ENCODE measurements at places on chromosomes 16 and 17.

- no peak for DNase-seq
Measured at GRCh38 chr17:54544249-54544648, 356.4 kb upstream of the TOM1L1 start.

GRCh38 chr17:77191244-77191643, 50.5 kb downstream of the SEC14L1 start:
- no peak for DNase-seq

- peak; percentile 85 for DNase-seq
Measured at GRCh38 chr16:30927789-30928378, 4.5 kb downstream of the FBXL19 start.

- DNase-seq: peak; percentile 34
Measured at GRCh38 chr16:81645266-81645694, 133.8 kb upstream of the PLCG2 start.

- DNase-seq: no peak
Measured at GRCh38 chr17:65324611-65325342, 187.6 kb downstream of the RGS9 start.

DNA sequence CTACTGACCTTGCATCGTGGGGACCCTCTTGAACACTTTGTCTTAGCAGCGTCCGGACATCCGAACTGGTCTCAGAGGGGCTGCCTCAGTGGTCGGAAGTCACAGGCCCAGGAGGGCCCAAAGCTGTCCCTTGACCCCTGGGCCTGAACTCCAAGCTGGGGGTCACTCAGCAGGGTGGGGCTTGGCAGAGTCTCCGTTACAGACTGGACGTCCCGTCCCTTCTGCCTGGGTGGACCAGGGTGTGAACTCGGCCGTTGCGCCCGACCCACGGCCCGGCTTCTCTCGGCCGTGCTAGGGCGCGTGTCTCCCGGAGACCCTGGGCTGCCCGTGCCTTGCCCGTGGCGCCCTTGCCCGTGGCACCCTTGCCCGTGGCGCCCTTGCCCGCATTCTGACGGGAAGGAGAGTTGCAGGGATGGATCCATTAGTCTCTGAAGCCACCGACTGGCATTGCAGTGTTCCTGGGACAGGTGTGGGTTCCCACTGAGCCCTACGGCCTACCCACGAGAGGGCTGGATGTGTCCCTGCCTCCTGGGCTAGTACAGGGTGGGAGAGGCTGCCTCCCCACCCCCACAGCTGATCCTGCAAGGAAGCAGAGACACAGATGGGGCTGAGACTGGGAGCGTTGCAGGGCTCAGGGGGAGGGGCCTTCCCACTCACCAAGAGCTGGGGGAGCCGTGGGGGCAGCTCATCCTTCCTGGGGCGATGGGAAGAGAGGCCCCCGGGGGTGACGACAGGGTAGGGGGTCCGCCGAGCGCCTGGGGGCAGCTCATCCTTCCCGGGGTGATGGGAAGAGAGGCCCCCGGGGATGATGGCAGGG, 4.9 kb downstream of the CACNA1H start:
- no peak for DNase-seq

- DNase-seq: no peak
Measured at GRCh38 chr16:65002265-65002664, 119.6 kb downstream of the CDH11 start.

DNA sequence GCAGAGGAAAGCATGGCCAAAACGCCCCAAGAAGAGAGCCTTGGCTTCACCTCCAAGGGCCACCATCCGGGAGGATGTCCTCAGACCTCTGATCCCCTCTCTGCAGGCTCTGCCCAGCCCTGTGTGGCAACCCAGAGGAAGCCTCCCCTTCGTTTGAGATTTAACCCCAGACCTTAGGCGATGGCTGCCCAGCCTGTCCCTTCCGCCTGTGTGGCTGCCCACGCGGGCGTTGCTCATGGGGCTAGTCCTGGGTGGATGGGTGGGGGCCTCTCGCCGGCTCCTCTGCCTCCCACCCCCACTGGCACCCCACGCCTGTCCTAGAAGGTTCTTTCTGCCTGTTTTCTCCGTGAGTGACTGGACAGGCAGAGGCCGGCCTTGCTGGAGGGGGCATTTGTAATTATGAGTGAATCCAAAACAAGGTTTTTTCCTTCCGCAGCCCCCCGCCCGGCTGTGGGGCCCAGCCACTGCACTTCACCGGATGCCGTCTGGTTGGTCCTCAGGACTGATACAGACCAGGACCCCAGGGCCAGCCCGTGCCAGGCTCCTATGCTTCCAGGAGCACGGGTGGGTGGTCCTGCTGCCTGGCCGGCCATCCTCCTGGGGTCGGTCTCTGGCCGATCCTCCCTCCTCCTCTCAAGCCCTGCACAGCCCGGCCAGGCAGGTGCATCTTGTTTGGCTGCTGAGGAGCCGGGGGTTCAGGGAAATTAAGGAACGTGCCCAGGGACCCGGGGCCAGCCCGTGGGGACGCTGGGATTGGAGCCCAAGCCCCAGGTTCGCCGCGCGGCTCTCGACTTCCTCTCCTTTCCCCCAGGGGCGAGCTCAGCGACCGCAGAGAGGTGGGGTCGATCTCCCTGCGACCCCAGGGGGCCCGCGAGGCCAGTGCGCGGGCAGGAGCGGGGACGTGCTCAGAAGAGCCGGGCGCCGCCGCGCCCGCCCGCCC, at the start of gene TMEM235:
TSS of gene TMEM235 (plus strand) at position 636 of the 940 bp plus-strand sequence. CDS start 393 bp downstream, outside the sequence.
- DNase-seq: no peak

DNA sequence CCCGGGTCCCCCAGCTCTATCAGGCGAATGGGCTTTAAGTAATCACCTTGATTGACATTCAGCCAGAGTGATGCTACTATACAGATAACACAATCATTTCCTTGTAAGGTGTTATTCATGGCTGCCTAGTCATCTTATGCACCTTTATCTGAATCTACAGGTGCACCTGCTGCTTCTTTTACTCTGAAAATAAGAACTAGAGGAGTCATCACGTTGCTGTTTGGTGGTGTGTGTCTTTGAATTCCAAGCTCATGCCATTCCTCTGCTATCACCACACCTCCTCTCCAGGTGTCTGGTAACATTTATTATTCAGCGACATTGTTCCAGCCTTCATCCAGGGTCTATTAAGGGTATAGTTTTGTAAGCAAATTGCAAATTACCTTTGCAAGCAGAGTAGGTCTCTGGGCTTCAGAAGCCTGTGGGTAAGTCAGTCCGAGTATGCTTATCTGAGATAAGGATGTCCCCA, 51.9 kb downstream of the NOS2 start:
- DNase-seq: no peak

DNA sequence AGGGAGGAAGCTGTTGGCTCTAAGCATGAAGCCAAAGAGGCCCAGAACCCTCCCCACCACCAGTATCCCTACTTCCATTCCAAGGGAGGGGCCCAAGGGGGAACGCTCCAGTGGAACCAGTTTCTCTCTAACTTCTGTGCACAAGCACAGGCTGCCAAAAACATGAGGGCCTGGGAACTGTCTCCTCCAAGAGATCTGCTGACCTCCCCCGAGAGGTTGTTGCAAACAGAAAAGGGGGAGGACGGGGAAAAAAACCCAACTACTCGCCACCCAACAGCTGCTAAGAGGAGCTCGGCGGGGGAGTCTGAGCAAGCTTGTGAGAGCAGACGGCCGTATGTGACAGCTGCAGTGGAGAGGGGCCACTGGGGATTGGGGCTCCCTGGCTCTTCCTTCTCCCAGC, 15.7 kb upstream of the SLC35B1 start:
- no peak for DNase-seq

DNA sequence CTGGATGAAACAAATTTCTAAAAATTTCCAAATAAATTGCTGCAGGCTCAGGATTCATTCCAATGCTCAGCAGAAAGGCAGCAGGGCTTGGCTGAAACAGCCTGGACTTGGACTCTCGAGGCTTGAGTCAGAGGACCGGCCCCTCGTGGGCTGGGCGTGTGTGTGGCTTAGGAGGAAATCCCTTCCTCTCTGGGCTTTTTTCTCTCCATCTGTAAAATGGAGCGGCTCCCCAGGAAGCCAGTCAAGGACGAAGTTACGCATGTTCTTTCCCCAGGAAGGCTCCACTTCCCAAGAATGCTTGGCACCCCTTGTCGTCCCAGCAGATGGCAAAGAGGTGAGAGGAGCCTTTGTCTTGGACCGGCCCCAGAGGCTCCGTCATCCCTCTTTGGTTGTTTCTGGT, 13.5 kb downstream of the SLC46A1 start:
- no peak for DNase-seq

- DNase-seq: no peak
Measured at GRCh38 chr17:19876529-19877161, 8.9 kb upstream of the ULK2 start.

GRCh38 chr16:67885976-67886375, 1.3 kb downstream of the NRN1L start:
- no peak for DNase-seq

DNA sequence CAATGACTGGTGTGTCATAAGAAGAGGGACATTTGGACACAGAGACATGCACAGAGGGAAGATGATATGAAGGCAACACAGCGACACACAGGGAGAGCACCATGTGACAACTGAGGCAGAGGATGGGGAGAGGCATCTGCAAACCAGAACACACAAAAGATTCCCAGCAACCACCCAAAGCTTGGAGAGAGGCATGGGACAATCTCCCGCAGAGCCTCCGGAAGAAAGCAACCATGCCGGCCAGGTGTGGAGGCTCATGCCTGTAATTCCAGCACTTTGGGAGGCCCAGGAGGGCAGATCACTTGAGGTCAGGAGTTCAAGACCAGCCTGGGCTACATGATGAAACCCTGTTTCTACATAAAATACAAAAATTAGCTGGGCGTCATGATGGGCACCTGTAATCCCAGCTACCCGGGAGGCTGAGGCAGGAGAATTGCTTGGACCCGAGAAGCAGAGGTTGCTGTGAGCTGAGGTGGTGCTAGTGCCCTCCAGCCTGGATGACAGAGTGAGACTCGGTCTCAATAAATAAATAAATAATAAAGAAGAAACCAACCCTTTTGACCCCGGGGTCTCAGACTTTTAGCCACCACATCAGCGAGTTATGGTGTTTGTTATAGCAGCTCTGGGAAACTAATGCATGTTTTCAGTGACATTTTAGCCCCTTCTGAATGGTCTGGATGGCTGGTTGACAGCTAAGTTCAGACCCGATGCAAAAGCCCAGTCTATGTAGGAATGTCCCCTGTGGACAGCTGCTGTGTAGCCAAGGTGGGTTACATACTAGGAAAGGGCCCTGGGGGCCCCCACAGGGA, 13.8 kb upstream of the PLCG2 start:
- DNase-seq: no peak

- no peak for DNase-seq
Measured at GRCh38 chr17:27609611-27610303, 21.2 kb upstream of the LGALS9 start.

GRCh38 chr17:30191072-30191471, 44.4 kb downstream of the SLC6A4 start:
- DNase-seq: no peak

- DNase-seq: no peak
Measured at GRCh38 chr17:38571833-38572668, 33.7 kb downstream of the SRCIN1 start.

DNA sequence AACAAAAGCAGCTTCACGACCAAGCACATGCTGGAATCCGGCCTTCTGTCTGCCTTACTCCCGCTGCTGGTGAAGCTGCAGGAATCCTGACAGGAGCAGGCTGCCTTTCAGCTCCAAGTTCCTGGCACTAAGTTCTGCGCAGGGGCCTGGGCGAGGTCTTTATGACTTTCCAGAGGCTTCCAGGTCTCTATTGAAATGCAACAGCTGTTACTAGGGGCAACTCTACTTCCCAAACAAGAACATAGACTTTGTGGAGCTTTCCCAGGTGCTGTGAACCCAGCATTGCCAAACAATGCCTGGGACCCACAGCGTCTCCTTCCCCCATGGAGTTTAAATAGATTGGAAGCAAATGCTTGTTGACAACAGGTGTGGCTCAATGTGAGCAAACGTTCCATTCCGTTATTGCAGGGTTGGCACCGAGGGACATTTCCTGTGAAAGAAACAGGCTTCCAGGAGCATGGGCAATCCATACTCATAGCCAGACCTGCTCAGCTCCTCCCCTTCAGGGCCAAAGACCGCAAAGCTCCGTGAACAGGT, 156.0 kb downstream of the CDH13 start:
- DNase-seq: no peak

DNA sequence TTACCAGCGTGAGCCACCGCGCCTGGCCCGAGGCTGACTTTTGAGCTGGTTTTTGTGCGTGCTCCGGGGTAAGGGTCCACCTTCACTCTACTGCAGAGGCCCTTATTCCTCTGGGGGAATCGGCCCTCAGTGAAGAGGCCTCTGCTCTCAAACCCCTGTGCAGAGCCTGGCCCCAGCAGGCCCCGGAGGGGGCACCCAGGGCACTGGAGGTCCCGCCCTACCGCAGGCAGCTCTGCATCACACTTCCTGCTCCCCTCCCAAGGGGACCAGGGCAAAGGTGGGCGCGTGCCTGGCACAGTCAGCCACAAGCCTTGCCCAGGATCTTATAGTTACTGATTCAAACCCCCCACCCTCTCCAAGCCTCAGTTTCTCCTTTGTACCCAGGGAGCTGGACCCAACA, 3.6 kb upstream of the UBE2I start:
- DNase-seq: no peak

- no peak for DNase-seq
Measured at GRCh38 chr17:80457236-80457856, 19.1 kb downstream of the NPTX1 start.

DNA sequence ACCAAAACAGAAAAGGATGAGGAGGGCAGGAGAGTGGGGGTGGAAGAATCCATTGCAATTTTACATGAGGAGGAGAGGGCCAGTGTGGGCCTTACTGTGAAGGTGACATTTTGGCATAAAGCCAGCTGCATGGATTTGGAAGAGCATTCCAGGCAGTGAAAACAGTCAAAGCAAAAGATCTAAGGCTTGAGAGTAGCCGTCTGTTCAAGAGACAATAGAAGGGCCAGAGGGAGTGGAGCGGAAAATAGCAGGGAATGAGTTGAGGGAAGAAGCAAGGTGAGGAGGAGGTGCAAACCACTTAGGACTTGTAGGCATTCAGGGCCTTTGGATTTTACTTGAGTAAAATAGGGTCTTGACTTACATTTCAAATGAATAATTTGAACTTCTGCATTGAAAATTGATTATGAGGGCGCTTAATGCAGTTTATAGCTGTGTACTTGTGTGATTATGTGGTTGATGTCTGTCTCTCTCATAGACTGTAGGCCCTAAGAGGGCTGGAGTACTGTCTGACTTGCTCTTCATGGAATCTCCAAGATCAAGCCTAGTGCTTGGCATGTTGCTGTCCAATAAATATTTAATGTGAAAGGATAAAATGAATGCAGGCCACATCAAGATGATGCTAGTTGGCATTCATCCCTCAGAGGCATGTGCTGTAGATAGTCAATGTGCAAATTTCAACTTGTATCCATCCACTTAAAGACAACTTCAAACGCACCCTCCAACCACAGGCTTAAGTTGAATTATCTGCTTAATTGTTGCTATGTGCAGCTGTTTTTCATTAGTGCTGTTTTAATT, 772.1 kb upstream of the RBFOX1 start:
- no peak for DNase-seq

GRCh38 chr16:20393801-20394577, 10.5 kb downstream of the PDILT start:
- DNase-seq: no peak
